ENCODE measurements at places on chromosomes 11 and 22.

- DNase-seq, result peak; percentile 68
Observed at GRCh38 chr11:27976262-27976661, 131.7 kb downstream of the KIF18A start.

GRCh38 chr11:58564231-58564630 lies 11.4 kb downstream of the LPXN start:
- DNase-seq, result no peak

DNA sequence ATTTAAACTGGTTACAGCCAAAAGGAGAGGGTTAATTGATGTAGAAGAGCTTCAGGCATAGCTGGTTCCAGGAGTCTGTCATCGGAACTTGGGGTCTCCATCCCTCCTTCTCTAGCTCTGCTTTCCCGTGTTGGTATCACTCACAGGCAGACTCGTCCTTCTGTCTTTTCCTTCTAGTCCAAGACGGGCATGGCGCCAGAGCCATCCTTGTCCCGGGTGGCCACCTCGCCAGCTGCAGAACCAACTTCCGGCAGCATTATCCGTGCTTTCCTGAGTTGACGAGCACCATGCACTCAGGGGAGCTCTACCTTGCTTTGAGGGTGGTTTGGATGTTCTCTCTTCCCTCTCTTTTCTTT lies 14.7 kb downstream of the LINC01488 start:
- DNase-seq, result no peak

DNA sequence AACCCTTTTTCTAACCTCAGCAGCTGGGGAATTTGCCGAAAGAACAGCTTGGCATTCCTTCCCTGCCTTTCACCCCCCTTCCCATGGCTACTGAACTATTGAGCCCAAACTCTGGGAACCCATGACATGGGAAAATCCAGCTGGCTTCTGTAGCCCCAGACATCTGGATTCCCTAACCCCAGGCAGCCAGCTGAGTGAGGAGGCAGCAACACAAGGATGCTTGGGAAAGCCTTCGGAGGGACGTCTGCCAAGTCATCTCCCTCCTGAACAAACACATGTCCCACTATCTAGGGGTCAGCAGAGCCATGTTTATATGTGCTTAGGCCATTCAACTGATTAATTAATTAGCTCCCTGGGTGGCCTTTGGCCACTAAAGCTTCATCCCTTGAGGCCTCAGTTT lies 21.6 kb downstream of the LRRC55 start:
- no peak for DNase-seq

DNA sequence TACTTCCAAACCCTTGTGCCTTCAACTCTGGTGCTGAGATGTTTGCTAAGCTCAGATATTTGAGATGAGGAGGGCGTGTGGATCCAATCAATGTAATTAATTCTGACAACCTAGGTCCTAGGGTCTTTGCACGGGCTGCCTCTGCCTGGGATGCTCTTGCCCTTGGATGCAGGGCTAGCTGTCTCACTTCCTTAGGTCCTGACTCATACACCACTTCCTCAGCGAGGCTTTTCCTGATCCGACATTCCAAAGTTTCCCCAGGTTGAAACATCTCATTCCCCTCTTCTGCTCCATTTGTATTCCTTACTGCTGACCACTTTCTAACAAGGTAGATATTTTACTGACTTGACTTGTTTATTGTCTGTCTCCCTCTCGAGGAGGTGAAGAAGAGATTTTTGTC lies 43.0 kb upstream of the NTM start:
- no peak for DNase-seq

- DNase-seq, result peak; percentile 23
Observed at GRCh38 chr22:42080287-42080686, 787 bp downstream of the SMDT1 start.

GRCh38 chr11:8784954-8785353 lies 102.4 kb downstream of the RPL27A start:
- no peak for DNase-seq

DNA sequence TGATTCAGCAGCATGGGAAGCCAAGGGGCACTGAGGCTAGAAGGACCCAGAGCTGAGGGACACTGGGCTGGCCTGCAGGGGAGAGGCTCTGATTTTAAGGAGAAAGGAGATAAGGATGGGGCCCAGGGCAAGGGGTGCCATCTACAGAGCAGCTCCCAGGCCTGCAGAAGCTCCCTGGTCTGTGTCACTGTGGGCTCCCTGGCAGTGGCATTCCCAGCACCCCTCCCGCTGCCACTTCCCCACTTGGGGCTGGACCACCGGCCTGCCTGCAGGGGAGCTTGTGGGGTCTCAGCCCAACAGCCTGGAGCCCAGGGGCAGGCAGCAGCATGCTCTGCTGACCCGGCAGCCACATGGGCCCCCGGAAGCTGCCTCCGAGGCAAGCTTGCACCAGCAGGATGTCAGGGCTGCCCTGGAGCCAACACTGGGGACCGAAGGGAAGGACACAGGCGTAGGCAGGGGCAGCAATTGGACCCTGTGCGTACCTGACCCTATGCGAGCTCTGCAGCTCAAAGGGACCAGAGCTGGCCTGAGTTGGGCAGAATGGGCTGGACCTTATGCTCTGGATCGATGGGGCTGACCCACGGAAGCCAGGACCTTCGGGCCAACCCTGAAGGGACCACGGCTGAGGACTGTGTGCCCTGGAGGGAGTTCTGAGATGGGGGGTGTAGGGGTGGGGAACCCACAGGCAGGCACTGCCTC lies 35.4 kb upstream of the WNT7B start:
- DNase-seq, result no peak

- no peak for DNase-seq
Observed at GRCh38 chr22:50292643-50293440, 14.6 kb downstream of the PLXNB2 start.

- DNase-seq, result peak; percentile 95
Observed at GRCh38 chr11:57311109-57311936, 13.4 kb downstream of the TNKS1BP1 start.

DNA sequence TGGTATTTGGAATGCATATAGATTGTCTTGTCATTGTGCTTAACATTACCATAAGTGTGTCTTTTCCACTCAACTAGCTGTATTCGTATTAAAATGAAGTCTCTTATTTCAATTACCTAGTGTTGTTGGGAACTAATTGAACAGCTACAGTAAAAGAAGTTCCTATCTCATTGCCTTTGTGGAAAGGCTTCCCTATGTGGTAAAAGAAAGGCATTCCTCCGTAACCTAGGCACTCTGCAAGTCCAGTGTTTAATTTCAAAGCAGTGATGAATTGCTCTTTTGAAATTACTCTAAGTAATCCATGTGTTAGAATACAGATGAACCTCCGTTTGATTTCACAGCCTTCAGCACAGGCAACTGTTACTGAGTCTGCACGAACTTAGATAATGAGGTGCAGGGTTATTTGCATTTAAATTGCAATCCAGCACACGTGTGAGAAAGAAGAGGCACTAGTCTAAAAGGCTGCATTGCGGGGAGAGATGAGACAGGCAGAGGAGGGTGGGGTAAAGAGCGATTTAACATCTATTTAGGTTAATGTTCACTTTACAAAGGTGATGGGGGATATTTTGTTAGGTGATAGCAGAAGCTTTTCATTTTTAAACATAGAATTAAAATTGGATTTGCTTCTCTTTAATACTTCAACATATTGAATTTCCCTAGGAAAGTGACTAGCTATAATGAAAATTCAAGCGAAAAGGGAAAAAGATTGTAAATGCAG lies 25.0 kb upstream of the CRTAM start:
- DNase-seq, result no peak

GRCh38 chr11:503179-503981 lies 3.7 kb downstream of the RNH1 start:
- DNase-seq, result peak; percentile 51

DNA sequence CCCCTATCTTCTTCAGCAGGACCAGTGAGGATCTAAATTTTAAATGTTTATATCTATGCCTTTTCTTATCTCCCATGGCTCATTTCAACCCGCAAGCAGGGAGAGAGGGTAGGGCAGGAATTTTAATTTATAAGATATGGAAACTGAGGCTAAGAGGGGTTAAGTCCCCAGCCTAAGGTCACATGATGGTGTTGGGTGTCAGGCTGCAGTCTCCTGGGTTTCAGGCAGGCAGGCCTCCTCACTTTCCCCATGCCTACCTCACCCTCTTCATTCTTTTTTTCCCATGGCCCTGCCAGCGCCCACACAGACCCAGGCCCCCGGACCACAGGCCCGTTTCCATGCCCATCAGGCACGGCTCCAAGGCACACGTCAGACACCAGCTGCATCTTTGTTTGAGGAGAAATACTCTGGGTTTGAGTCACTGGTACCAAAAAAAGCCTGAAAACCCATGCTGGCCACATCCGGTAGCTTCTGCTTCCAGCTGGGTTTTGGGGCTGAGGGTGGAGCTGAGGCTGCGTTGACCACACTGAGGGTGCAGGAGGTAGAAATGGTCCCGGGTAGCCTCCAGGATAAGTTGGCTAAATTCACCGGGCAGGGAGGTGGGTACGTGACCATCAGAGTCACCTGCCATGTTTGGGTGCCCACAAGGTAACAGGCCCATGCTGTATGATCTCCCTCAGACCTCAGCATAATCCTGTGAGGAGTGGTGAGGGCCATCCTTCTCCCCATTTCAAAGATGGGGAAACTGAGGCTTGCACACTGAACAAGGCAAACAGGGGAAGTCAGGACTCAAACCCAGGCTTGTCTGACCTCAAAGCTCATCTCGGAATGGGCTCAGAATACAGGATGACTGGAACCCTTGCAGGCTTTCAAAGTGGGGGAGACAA lies 7.5 kb downstream of the CRYBB1 start:
- DNase-seq, result peak; percentile 90

- peak; percentile 47 for DNase-seq
Observed at GRCh38 chr11:63888170-63889086, 28.5 kb downstream of the RCOR2 start.

DNA sequence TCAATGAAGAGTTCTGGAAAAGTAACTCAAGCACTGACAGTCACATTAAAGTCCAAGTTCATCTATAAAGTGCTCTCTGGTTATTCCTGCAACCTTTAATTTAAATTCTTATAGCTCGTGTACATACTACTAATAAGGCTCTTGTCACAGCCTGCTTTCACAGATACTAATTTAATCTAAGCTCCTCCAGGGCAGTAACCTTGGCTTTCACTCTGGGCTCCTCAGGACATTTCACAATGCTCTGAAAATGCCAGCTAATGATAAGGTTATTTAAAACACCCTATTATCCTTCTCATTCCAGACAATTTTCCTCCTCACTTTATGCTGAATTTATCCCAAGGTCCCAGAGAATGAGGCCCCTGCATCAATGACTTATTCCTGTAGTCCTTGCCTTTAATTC lies 242.7 kb upstream of the CCDC90B start:
- no peak for DNase-seq

DNA sequence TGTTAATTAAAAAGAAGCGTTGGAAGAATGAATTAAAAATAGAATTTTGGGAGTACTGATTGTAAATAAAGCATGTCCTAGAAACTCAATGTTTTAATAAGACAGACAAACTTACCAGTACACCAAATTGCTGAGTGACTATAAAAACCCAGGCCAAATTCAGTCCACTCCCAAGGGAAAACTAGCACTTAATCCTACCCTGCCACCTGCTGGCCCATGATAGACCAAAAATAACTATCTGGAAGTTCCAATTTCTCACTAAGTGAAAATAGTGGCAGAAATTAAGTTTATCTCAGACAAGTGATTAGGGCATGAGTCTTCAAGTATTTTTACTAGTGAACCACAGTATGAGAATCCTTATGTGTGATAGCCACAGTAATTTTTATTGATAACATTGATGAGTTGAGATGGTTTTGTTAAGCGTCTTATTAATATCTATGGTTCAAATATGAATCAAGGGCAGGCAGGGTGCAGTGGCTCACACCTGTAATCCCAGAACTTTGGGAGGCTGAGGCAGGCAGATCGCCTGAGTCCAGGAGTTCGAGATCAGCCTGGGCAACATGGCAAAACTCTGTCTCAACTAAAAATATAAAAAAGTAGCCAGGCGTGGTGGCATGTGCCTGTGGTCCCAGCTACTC lies 9.8 kb upstream of the DDX10 start:
- peak; percentile 22 for DNase-seq

- DNase-seq, result no peak
Observed at GRCh38 chr11:60221692-60222091, 21.2 kb downstream of the MS4A4E start.

GRCh38 chr11:66904055-66904454 lies 47.2 kb downstream of the LRFN4 start:
- DNase-seq, result no peak
